ENCODE measurements at places on chromosomes 12 and 14.

DNA sequence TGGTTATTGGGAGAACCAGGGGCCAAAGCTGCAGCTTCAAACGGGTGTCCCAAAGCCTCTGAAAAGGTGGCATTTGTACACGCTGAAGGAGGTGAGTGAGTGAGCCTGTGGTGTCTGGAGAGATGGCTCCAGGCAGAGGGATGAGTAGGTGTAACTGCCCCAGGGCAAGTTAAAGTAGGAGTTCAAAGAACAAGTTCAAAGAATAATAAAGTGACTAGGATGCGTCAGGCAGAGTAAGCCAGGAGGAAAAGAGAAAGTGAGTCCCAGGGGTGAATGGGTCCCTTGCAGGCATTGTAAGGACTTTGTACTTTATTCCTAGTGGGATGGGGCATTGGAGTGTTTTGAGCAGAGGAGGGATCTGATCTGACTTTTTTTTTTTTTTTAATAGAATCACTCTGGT, 201.4 kb upstream of the PWP1 start:
- DNase-seq = no peak

DNA sequence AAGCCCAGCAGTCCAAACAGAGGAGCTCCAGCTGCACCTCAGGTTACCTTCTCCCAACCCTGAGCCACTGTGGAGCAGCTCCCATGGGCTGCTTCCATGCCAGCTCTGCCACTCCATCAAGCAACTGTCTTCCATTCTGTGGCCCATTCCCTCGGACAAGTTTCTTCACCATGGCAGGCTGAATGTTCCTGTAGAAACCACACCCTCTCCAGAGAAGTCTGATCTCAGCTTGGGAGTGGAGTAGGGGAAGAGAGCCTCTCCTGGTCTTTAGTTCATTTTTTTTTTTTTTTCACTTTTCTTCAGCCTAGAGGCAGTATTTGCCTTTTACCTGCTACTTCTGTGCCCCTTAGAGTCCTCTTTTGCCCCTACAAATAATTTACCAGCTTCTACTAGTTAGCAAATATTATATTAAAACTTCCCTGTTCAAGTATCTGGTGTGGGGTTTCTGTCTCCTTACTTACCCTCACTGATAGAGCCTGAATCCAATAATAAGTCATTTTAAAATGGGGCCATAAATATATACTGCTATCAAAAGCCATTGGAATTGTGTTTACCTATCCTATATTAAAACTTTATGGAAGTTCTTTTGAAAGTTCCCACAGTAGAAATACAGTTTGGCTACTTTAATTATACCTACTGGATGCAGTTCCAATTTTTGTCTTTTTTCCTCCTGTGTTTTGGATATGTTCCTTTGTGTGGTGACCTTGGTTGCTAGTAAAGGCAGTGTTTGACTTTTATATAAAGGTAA, 11.7 kb upstream of the SLC17A8 start:
- no peak for DNase-seq

DNA sequence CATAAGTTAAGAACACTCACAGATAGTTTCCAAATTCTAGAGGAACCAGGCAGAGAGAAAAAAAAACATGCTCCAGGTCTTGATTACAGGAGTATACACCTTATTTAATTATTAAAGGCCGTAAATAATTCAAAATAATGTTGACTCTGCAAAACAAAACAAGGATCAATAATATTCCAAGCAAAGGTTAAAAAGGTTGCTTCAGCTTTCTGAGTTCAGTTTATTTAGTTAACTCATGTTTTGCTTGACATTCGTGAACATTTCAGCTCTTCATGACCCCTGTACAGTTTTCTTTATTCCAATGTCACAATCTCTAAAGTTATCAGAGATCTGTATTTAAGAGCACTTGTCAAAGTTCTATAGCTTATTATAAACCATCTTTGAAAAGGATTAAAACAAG, 19.6 kb downstream of the KLRF2 start:
- DNase-seq = no peak

DNA sequence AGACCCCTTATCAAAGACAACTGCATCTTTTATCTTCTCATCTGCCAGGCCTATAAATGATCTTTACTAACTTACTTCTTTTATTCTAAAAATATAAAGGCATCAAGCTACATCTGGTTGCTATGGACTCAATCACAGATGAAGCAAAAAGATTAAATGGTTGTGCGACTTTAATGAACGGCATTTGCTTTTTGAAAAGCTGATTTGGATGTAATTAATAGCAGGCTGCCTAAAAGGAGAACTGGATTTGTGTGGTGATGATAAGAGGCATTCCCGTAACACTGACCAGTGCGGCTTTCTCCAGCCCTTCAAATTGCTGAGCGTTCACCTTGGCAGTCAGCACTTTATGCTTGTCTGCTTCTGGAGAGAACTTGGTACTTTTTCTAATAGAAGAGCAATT, 103.8 kb downstream of the ARMH4 start:
- no peak for DNase-seq

- peak; percentile 20 for DNase-seq
Observed at GRCh38 chr14:32230181-32230580, 27.1 kb upstream of the RNU6-8 start.

All from GM04504 (cell line).